ENCODE measurements at places on chromosomes 4 and X.

GRCh38 chr4:119788349-119789266 lies 160.0 kb upstream of the PDE5A start:
- no peak for DNase-seq

- peak; percentile 49 for DNase-seq
Measured at GRCh38 chrX:137052643-137053235, 18.9 kb upstream of the GPR101 start.

DNA sequence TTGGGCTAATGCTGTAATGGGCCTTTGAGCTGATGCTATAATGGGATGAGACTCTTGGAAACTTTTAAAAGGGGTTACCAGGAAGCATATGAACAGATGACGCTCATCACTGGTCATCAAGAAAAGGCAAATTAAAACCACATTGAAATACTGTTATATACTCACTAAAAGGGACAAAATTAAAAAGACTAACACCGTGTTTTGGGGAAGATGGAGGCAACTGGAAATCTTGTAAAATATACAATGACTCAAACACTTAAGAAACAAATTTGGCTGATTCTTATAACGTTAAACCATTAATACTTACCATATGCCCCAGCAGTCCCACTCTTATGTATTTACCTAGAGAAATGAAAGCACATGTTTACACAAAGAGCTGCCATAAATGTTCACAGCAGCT lies 207.2 kb upstream of the GPRIN3 start:
- DNase-seq, result no peak

GRCh38 chrX:16114611-16115010 lies 8.8 kb upstream of the GRPR start:
- no peak for DNase-seq

DNA sequence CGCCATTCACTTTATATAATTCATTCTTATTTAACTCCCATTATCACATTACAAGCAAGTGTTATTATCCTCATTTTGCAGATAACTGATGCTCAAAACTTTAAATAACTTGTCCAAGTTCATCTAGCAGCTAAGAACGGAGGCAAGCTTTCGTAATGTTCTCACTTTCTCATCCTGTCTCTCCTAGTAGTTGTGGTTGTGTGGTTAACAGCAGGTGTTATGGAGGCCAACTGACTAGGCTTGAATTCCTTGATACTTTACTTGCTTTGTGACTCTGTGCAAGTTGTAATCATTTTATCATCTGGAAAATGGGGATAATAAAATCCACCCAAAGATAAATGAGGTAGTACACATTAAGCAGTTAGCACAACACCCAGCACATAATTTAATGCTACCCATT lies 109.9 kb upstream of the PTPN13 start:
- no peak for DNase-seq

DNA sequence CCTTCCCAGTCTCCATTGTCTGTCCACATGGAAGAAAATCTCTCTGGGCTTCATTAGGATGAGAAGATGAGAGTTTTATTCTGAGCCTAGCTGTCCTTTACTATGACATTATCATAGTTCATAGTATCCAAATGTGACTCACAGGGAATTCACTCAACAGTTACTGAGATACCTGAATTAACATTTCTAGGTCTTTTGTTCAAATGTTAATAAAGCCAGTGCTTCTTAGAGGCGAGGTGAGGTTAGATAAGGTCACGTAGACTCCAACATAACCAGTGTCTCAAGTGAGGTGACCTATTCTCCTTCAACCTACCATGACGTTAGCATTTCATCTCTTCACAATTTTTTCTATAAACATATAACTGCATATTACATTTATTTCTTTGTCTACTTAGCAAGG lies 67.2 kb downstream of the PALLD start:
- no peak for DNase-seq

DNA sequence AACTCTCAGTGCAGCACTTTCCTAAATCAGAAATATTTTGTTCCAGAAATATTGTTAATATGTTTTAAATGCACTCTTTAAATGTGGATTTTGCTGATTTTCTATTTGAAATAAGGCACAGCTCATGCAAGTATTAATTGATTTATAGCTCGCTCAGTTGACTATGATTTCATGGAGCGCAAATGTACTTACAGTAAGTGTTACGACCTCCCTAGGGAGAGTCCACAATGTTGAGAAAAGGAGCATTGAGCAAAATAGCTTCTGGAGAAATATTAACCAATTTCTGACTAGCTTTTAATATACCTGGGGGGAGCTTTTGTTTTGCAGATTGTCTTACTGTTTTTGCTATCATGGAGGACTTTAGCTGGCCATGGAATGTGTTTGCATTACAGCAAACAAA lies 1687.5 kb downstream of the STIM2 start:
- DNase-seq, result no peak

- DNase-seq, result no peak
Measured at GRCh38 chrX:97494756-97495372, 611.2 kb downstream of the RPA4 start.

GRCh38 chr4:125331116-125331515 lies 16.4 kb downstream of the FAT4 start:
- DNase-seq, result no peak

GRCh38 chrX:134294548-134294947 lies 57.6 kb downstream of the CCDC160 start:
- no peak for DNase-seq

- DNase-seq, result peak; percentile 47
Measured at GRCh38 chrX:40734971-40735324, 394 bp downstream of the MED14 start.

- DNase-seq, result no peak
Measured at GRCh38 chrX:68536429-68536828, 37.6 kb downstream of the YIPF6 start.

DNA sequence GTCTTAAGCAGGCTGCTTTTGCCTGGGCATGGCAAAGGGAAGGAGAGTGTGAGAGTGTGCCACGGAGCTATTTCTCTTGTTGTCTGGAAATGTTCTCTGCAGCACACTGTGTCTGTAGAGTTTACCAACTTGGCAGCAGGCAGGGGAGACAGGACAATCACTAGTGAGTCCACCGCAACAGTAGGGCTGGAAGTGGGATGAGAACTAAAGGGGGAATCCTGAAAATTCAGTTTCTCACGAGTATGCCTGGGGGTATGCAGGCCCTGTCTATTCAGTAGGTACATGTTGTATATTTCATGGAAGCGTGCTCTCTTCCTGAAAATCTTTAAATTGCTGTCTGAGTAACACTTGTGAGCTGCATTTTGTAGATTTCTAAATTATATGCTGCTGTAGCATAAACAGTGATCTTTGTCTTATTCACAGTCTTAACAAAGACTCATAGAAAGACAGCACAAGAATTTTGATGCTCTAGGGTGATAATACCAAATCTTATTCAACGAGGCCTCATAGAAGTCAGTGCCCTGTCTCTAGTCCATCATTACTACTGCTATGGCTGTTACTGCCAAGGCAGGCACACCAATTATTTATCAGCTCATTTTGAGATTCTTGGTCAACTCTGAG lies 200.4 kb upstream of the LEF1 start:
- no peak for DNase-seq

GRCh38 chr4:15130441-15130840 lies 128.2 kb downstream of the CPEB2 start:
- no peak for DNase-seq

- no peak for DNase-seq
Measured at GRCh38 chr4:122706511-122706910, 26.0 kb upstream of the BBS12 start.

- peak; percentile 6 for DNase-seq
Measured at GRCh38 chr4:112604589-112604988, 32.1 kb downstream of the ZGRF1 start.

DNA sequence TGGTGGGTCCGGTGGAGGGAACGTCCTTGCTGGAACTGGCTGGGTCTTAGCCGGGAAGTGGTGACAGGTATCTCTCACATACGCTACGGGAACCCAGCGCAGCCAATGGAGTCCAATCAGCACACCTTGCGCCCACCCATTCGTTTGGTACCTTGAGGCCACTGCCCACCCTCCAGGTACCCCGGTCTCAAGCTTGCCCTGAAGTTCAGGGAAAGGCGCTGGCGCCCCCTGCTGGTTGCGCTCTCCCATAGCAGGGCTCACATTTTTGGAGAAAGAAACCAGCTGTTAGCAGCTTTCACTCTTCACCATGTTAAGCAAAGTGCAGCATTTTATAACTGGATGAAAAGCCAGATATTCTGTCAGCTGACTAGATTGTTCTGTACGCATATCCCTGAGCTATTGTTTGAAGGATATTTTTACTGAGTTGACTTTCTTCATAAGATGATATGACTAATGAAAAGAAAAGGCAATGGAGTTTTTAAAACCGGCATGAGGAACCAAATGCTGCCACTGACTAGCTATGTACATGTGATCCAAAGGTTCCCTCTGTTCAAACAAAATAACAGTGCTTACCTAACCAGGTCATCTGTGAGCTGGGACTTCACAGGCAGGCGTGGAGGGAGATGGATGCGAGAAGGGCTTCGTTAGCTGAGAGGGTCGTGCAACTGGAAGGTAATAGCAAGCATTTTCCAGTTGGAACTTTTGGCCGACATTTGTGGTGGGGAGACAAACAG lies 43.7 kb downstream of the OTOP1 start:
- DNase-seq, result peak; percentile 12

GRCh38 chr4:121154103-121154515 lies 10.0 kb downstream of the TNIP3 start:
- peak; percentile 92 for DNase-seq

DNA sequence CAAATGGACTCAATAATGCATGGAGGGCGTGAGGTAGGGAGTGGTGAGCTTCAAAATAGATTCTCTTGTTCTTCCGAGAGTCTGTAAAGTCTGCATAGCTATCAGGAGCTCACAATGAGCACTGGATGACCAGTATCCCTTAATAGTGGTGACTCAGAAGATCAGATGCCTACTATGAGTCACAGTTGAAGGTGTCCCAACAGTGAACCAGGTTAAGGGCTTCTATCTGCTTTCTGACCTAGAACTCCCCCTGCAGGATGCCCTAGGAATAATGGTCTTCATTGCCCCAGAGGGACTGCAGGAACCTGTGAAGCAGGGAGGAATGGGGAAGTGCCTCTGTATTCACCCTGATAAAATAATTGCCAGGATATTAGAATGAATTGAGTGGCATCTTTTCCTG lies 22.1 kb downstream of the DGKK start:
- no peak for DNase-seq

Data from T-helper 2 cell (primary cell).